Stimulated activated CD8-positive, alpha-beta memory T cell treated with anti-CD3 and anti-CD28 coated beads, Interleukin-12 subunit alpha, Interleukin-12 subunit beta, amount 100 ng/mL, for 1 hour (primary cell): ENCODE measurements at places on chromosomes 7 and 10.

- DNase-seq, result no peak
Observed at GRCh38 chr10:3566627-3567026, 218.4 kb downstream of the KLF6 start.

- DNase-seq, result no peak
Observed at GRCh38 chr10:97195706-97196222, 10.0 kb upstream of the SLIT1 start.

DNA sequence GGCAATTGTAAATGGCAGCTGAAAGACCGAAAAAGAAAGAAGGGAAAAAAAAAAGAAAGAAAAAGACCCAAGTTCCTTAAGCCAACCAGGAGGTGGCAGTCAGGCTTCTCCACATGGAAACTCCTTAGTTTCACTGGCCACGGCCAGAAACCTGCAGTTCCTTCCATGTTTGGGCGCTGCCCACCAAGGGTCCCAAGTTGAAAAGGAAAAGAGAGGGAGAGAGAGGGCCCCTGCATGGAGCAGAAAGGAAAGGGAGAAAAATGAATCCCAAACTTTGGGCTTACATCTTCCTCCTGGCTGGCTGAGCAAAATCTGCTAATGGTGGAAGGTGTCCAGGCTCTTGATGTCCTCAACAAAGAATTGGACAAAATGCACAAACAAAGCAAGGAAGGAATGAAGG is 31.8 kb upstream of the ABCA13 start:
- DNase-seq, result no peak

DNA sequence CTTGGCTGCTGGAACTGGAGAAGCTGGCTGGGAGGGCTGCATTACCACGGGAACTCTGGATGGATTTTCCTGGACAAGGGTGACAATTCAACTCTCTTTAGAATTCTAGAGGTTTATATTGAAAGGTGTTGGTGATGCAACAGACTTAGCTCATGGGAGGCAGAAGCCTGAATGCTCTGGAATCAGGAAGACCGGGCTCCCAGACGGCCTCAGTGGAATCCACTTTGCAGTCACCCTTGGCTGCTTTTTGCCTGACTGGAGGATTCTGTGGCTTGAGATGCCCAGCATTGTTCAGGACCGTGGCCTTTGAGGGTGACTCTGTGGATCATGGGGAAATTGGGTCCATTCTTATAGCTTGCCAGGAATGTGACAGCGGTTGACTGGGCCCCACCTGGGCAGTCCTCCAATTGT is 32.3 kb downstream of the PYROXD2 start:
- DNase-seq, result no peak

DNA sequence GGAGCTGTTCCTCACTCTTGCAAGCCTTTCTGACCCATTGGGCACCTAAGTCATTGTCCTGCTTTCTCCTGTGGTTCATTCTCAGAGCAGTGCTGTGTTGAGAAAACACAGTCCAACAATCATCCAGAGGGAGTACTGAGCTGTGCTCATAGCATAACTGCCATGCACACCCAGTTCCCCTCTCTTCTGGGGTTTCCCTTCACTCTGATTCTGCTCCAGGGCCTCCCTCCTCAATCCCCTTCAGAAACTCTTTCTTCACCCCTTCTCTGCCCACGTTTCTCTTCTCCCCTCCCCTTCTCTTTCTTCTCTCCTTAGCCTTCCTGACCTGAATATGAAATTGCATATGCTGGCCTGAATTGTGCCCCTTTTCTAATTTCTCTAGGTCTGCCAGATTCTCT is 155.8 kb downstream of the AOAH start:
- DNase-seq, result no peak

- no peak for DNase-seq
Observed at GRCh38 chr7:142248-142941, 50.0 kb upstream of the FAM20C start.

DNA sequence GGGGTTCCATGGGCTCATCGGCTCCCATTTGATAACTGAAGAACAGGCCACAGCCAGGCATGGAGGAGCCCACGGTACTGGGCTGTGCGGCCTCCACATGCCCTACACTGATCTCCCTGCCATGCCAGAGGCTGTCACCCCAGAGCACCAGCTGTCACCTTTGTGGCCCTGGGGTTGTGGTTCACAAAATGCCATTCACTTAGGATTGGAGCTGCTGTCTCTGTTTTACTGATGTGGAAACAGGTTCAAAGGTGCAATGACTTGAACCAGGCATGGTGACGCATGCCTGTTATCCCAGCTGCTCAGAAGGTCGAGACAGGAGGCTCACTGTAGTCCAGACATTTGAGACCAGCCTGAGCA is 4.3 kb upstream of the UPK3B start:
- no peak for DNase-seq

GRCh38 chr10:26372513-26373354 is 65.4 kb upstream of the APBB1IP start:
- no peak for DNase-seq

- DNase-seq, result no peak
Observed at GRCh38 chr10:21705828-21706176, 171.8 kb downstream of the MLLT10 start.

DNA sequence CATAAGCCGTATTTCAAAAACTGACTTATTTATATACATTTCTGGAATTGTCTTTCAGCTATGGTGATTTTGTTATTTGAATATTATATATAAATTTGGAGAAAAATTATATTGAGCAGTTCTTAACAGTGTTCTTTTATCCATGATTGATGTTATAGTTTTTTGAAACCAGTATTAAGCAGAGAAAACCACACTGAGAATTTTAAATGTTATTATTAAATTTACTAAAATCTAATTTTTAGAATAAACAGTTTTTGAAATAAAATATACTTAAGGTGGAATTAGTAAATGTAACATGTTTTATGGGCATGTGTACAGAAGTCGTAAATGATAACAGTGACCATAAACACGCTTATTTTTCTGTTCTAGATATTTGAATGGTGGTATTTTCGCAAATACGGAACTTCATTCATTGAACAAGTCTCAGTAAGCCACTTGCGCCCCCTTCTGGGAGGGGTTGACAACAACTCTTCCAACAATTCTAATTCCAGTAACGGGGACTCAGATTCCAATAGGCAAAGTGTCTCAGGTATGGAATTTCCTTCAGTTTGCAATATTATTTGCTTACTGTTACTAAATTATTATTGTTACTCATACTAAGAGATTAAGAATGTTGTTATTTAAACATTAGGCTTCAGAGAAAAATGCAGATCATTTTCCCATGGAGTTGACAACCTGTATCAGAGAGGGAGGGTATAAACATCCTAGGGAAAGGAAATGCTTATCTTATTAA is 166.1 kb downstream of the ST7 start:
- DNase-seq, result peak; percentile 67

- DNase-seq, result no peak
Observed at GRCh38 chr7:113431406-113431805, 313.1 kb upstream of the SMIM30 start.

- DNase-seq, result no peak
Observed at GRCh38 chr7:32259931-32260596, 189.9 kb upstream of the PDE1C start.

GRCh38 chr10:51707392-51707791 is 8.0 kb upstream of the CSTF2T start:
- DNase-seq, result no peak

GRCh38 chr7:91446819-91447218 is 182.6 kb downstream of the FZD1 start:
- no peak for DNase-seq

GRCh38 chr7:93171606-93172226 is 23.5 kb upstream of the SAMD9L start:
- DNase-seq, result no peak

- no peak for DNase-seq
Observed at GRCh38 chr7:13047061-13047460, 359.6 kb downstream of the ARL4A start.

DNA sequence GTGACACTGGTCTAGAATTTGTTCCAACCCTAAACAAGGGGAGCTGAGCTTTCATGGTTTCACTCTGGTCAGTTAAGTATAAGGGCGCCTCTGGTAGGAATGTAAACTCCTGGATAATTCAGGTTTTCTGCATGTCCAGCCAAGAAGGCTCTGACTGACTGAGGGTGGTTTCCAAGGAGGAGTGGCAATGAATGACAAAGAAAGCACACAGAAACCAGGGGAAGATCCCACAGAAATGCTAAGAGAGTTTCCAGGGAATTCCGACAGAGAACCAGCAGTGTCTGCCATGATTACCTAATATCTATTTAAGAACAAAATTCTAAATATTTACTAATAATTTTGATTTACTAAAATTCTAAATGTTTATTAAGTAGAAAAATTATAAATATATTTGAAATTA is 27.3 kb upstream of the NRG3 start:
- no peak for DNase-seq

GRCh38 chr7:129161524-129162225 is 17.2 kb downstream of the TSPAN33 start:
- DNase-seq, result no peak

DNA sequence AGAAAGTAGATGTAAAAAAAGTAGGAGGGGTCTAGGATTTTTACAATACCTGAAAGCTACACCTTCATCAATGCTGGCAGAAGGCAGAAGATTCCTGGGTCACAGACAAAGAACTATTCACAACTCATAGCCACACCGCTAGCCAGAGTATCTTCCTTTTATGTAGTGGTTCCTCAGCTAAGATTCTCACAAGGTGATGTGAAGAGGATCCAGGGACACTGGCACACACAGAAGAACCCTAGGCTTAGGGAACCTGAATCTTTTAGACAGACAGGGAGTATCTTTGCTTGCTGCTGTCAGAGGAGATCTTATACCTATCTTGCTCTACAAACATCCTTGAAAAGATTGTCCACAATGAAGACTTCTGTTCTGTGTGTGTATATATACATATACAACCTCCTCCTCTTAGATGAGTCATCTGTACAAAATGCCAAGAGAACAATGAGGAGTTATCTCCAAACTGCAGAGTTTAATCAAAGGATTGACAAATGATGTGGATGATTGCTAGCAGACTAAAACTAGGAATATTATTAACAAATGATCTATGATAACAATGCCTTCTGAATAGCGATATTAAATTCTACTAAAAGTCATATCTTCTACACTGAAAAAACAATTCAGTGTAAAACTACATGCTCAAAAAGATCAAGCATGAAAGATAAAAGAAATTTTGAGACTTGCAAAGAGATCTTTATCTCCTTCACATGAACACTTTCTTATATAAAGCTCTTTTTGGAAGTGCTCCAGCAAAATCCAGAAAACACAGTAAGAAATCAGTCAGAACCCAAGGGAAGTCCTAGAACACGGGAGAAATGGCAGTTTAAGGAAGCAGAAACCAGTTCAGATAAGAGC is 409.3 kb downstream of the PARD3 start:
- DNase-seq, result no peak

GRCh38 chr10:99368646-99369045 is 39.5 kb downstream of the CNNM1 start:
- no peak for DNase-seq

GRCh38 chr10:8023321-8023720 is 31.2 kb upstream of the GATA3 start:
- no peak for DNase-seq

- DNase-seq, result no peak
Observed at GRCh38 chr7:113199841-113200240, 81.5 kb upstream of the SMIM30 start.

DNA sequence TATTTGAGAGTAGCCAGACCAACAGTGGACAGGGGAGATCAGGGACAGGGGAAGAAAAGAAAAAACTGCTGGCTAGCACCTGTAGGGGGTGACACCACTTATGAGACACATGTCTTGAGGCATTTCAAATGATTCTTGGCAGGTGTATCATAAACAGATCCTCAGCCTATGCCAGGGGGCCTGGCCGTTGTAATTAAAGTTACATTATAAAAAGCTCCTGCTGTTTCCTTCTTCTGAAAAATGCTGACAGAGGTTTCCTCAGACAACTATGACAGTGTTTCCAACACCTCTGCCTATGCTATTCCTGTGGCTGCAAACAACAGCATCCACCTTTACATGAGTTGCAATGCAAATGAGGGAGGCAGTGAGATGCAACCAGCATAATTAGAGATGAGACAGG is 281.0 kb upstream of the PTER start:
- no peak for DNase-seq

DNA sequence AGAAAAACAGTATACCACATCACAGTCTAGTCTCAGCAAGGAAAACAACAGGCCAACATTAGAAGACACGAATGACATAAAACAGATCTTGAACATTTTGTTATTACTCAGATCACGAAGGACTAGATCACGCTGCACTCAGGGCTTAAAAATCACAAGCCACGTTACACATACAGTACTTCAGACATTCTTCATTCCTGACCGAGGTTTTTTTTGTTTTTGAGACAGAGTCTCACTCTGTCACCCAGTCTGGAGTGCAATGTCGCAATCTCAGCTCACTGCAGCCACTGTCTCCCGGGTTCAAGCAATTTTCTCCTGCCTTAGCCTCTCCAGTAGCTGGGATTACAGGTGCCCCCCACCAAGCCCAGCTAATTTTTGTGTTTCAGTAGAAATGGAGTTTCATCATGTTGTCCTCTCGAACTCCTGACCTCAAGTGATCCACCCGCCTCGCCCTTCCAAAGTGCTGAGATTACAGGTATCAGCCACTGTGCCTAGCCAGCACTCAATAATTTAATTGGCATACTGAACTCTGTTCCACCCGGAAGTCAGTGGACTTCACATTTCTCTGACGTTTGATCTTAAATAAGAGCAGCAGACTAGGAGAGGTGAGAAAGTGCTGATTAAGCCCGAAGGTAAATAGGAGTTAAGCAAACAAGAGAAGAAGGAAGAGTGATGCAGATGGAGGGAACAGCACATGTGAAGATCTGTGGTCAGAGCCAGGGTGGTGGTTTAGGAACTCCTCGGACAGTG is 3.5 kb downstream of the AIMP2 start:
- no peak for DNase-seq

- no peak for DNase-seq
Observed at GRCh38 chr7:155395176-155395797, 62.6 kb upstream of the EN2 start.

- no peak for DNase-seq
Observed at GRCh38 chr7:27194686-27195379, 5.1 kb downstream of the HOXA13 start.

DNA sequence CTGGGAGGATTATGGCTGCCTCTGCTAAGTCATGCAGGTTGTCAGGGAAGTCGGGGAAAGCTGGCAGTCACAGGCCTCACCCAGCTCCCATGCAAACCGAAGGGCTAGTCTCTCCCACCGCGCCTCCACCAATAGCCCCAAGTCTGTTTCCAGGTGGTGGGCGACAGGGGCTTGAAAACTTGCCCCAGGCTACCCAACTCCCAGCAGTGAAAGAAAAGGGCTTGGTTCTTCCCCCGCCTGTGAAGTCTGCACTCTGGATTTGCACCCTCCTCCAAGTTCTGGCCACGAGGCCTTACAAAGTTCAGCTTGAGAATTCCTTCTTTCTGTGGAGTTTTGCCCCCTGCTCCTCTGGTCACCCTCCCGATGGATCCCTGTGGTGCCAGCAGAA is 99.9 kb upstream of the CHST15 start:
- no peak for DNase-seq

- DNase-seq, result no peak
Observed at GRCh38 chr7:108869070-108869469, 299.4 kb downstream of the DNAJB9 start.

- DNase-seq, result no peak
Observed at GRCh38 chr10:69281507-69282413, 3.5 kb downstream of the HK1 start.

GRCh38 chr10:78231939-78232338 is 198.3 kb downstream of the RPS24 start:
- no peak for DNase-seq
